GF-D8 (cell line): ENCODE measurements at places on chromosomes 1 and 21.

DNA sequence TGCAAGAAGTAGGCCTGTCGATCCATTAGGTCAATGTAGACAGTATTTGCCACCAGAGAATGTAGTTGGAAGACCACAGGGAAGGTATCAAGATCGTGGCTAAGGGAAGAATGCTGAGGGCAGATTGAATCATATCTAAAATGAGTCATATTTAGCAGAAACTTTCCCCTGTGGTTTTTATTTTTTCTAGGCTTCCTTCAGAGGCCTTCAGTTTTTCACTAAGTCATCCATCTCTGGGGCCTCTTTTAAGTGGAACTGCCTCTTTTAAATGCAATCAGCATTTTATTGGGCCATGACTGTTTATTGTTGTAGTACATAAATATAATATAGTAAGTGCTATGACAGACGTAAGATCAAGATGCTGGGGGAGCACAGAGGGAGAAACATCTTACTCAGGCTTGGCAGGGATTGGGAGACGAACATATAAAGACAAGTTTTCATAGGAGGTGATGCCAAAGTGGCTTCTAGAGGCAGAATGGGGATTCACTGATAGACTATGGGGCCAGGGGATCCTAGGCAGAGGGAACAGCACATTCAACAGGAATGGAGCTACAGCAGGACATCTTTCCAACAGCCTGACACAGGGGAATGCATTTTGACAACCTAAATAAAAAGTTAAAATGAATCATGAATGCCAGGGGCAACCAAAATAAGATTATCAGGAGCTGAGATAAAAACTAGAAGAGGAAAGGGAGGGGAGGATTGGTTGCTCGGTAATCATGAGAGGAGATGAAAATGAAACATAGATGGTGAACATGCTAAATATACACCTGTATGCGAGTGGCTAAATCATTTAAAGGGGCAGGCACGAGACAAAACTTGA is 20.1 kb downstream of the UBE2U start:
- DNase-seq = no peak

GRCh38 chr1:92964998-92965397 is 3.7 kb upstream of the DIPK1A start:
- DNase-seq = no peak

DNA sequence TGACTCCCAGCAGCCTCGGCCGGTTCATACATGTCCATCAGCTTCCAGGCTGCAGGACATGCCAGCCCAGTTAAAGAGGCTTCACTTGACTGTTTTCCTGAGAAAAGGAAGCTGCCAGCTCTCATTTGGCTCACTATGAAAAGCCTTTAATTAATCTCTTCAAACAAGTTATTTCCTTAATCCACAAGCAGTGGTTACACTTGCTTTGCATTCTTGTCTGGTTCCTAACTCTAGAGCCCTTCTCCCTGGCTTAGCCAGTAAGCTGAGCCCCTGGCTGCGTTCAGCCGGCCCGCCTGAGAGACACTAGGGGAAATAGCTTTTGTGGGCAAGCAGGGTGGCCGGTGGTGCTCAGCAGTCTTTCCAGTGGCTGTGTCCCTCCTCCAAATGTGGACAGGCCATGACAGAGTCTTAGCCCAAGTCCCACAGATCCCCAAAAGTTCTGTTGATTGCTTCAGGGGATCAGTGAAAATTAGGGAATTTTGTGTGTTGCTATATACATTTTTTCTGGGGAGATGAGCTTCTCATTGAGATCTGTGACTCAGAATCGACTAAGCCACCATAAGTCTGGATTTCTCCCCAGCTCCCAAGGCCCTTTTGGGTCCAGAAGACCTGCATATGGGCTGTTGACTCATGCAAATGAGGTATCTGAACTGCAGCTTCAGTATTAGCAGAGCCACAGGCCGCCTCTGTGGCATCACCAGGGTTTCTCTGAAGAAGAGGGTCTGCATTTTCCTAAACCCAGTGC is 10.1 kb downstream of the ATF3 start:
- no peak for DNase-seq

DNA sequence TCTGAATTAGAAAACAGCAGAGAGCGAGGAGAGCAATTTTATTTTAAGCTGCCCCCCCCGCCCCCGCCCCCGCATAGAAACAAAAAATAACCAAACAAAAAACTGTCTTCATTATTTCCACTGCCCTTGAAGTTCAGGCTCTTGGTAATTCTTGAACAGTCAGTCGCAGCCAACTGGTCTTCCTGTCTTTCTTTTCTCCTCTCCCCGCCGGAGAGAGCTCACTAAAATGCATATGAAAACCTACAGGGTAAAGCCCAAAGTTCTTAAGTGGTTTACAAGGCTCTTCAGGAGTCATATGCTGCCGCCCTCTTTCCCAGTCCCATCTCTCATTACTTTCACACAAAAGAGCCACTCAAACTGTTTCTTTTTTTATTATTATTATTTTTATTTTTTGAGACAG is 1.1 kb upstream of the ANKRD35 start:
- no peak for DNase-seq

- DNase-seq = no peak
Observed at GRCh38 chr1:179126338-179127060, 44.6 kb downstream of the TOR3A start.

- no peak for DNase-seq
Observed at GRCh38 chr1:8097077-8097799, 71.1 kb upstream of the ERRFI1 start.

- DNase-seq = peak; percentile 87
Observed at GRCh38 chr1:110872745-110873720, at the start of gene CD53. Gene CD53, plus strand, starts transcription at chr1:110873148. Its CDS starts 18,261 bp downstream, at chr1:110891409.

- DNase-seq = no peak
Observed at GRCh38 chr1:4877426-4877825, 223.0 kb downstream of the AJAP1 start.

GRCh38 chr1:214570442-214570841 is 19.0 kb upstream of the PTPN14 start:
- DNase-seq = no peak

DNA sequence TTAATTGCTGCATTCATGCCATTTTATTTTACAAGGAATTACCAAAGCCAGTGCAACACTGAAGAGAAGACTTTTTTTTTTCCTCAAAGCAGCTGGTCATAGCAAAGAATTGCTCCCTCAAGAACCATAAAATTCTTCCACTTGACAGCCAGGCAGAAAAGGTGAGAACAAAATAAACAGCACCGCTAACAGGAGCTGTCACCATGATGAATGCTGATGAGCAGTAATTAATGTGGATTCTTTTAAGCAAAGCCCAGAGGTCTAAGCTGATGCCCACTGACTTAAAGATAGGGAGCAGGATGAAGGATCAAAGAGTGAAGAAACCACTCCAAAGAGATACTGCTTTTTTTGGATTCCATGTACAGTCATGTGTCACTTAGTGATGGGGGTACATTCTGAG is 428.4 kb downstream of the BRINP3 start:
- DNase-seq = no peak

GRCh38 chr21:43712268-43712942 is 6.5 kb upstream of the PDXK start:
- DNase-seq = no peak

DNA sequence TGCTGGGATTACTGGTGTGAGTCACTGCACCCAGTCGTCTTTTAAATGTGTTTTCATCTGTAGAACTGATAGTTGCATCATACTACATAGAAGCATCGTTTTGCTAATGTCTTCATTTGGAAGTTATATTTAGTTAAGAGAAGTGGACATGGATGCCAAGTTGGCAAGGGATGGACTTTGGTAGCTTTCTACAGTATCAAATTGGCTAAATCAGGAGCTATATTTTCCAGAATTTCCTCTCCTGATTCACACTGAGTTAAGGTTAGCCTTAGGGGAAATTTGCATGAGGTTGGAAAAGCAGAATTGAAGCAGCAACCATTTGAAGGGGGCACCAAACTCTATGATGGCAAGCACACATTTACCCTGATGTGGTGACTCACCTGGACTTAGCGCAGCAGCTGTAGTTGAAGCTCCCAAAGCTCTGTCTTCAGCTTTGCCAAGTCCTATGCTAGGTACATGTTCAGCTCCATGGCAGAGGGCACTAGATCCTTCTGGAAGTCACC is 43.9 kb downstream of the DUSP10 start:
- DNase-seq = no peak

- DNase-seq = no peak
Observed at GRCh38 chr1:208213786-208214185, 30.4 kb downstream of the PLXNA2 start.

DNA sequence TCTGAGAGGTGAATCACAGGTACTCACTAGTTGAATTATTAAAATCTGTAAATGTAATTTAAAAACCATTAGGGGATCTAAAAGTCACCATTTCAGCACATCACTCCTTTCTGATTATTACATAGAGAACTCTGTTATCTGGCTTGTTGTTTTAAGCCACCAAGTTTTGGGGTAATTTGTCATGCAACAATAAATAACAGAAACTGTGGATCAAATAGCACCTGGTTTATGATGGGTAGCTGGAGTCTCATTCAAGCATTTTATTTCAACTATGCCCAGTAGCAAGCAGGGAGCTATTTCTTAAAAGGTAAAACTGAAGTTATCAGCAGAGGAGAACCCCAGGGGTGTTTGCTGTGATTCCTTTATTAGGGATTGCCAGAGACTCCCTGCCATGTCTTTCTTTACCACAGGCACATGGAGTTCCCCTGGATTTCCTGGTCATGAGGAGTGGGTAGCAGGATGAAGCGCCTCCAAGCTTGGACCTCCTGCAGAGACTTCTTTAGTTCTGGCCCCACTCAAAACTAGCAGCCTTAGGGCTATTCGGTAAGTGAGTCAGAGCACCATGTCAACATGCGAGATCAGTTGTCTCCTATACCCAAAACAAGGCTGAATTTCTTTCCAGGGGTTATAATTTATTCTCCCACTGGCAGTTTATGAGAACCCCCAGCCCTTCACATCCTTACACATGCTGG is 179.2 kb downstream of the GIPC2 start:
- no peak for DNase-seq
